ENCODE measurements at places on chromosomes 4 and X.

- DNase-seq, result no peak
Observed at GRCh38 chr4:182695842-182696241, 221.3 kb downstream of the DCTD start.

GRCh38 chrX:133448512-133449076 lies 33.3 kb upstream of the GPC4 start:
- no peak for DNase-seq

- no peak for DNase-seq
Observed at GRCh38 chr4:158870282-158870625, 101.4 kb downstream of the FNIP2 start.

- no peak for DNase-seq
Observed at GRCh38 chrX:9595174-9595573, 130.3 kb downstream of the TBL1X start.

GRCh38 chr4:88765729-88766128 lies 68.1 kb upstream of the NAP1L5 start:
- no peak for DNase-seq

DNA sequence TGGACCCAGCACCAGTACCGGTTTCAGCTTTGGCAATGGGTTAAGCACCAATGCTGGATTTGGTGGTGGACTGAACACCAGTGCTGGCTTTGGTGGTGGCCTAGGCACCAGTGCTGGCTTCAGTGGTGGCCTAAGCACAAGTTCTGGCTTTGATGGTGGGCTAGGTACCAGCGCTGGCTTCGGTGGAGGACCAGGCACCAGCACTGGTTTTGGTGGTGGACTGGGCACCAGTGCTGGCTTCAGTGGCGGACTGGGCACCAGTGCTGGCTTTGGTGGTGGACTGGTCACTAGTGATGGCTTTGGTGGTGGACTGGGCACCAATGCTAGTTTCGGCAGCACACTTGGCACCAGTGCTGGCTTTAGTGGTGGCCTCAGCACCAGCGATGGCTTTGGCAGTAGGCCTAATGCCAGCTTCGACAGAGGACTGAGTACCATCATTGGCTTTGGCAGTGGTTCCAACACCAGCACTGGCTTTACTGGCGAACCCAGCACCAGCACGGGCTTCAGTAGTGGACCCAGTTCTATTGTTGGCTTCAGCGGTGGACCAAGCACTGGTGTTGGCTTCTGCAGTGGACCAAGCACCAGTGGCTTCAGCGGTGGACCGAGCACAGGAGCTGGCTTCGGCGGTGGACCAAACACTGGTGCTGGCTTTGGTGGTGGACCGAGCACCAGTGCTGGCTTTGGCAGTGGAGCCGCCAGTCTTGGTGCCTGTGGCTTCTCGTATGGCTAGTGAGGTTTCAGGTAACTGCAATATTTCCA lies 9.8 kb downstream of the TRO start:
- DNase-seq, result no peak

DNA sequence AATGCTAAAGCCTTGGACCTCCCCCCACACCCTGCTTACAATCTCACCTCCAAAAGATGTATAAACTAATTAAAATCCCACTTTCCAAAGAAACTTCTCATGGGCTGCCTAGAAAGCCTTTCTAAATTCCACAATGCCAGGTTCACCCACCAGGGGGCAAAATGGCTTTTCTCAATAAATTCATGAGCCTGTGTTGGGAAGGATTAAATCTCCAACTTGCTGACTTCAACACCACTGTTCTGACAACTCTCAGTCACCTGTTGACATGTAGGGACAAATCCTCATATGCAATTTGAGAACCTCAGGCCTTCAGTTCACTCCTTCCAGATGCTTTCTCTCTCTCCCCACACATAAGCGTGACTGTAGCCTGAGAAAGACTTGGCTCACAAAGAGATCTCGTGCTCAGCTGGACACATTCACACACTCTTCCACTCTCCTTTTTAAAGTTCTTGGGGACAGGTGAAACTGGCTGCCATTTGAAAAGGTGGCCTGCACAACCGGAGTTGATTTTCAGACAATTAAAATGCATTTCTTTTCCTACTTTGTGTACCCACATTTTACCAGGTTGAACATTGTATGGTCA lies 88.6 kb upstream of the PRPS2 start:
- DNase-seq, result no peak

DNA sequence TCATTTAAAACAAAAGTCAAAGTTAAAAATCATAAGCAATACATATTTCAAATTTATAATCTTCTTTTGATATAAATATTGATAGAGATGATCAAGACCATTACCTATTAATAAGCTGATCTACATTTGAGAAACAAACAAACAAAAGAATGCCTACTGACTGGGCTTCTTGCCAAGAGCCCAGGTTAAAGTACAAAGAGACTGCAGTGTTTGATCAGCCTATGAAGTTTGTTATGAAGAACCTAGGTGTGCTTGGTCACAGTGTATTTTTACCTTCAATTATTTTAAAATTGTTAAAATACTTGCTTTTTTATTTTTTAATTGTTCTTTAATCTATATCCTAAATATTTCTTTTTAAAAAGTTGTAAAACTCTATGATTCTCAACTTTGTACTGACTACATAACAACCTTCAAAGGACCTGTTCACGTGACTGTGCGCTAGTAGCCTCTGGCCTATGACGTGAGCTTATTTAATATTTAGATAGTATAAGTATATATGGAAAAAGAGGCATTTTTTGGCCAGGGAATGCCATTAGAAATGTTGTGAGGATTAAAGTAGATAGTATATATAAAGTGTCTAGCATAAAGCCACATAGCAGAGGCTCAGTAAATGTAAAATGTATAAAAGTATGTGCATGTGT lies 11.4 kb upstream of the SLC39A8 start:
- no peak for DNase-seq

GRCh38 chr4:76074468-76074867 lies at the start of gene ART3:
ART3 (plus strand) TSS chr4:76074709; CDS start chr4:76075890, 1,181 bp downstream.
- DNase-seq, result no peak

- DNase-seq, result no peak
Observed at GRCh38 chrX:110359273-110359672, 625 bp downstream of the RTL9 start.

DNA sequence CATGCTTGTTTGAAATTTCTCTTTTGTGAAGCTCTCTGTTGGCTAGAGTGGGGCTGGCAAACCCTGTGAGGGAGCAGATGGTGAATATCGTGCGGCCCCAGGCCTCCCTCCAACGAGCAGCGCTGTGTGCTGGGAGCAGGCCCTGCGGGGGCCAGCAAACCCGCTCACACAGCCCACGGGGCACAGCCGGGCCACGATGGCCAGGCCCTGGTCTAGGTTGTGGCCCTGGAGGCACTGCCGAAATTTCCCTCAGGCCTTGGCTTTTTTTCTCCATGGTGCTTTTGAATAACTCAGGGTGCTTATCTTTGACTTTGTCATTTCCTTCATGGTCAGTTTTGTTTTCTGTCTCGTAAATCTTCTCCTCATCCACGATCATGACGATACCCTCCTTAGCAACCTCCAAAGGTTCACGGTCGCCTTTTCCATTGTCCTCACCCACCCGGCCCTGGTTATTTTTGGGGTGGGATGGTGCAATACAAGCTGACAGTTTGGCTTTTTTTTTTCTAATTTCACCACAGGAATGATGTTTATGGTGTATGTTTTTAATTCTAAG lies 20.7 kb downstream of the PCGF3 start:
- DNase-seq, result no peak

DNA sequence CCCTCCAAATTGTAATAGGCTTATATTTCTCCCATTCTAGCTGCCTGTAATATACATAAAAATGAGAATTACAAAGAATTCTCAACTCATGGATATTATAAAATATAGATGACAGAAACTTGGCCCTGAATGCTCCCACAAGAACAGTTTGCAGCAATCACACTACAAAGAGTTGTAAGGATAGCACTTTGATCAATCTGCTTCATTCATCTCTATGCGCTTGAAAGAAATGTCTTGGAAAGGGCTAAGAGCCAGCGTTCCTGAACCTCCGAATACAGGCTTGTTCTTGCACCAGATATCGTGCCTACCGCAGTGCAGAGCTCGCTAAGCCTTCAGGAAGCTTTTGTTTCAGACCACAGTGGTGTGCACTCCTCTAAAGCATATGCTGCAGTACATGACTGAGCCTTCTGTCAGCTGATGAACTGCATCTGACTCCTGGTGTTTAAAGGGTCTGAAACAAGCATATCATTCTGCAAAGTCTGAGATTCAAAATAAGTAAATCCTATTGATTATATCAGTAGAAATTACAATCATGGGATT lies 417.6 kb upstream of the ZFP42 start:
- DNase-seq, result no peak

DNA sequence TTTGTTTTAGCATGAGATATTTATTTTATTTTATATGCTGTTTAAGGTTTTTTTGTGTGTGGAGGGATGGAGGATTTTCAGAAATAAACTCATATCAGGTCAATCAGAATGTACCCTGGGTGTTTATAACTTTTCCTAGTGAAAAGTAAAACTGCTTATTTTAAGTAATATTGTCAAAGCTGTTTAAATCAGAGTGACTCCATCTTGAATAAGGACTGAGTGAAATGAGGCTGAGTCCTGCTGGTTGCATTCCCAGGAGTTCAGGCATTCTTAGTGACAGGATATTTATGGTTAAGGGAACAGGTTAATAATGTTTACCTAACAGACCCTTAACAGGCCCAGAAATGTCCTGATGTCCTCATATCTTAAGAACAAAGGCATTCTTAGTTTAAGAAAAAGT lies 1160.9 kb upstream of the PCDH7 start:
- DNase-seq, result no peak

DNA sequence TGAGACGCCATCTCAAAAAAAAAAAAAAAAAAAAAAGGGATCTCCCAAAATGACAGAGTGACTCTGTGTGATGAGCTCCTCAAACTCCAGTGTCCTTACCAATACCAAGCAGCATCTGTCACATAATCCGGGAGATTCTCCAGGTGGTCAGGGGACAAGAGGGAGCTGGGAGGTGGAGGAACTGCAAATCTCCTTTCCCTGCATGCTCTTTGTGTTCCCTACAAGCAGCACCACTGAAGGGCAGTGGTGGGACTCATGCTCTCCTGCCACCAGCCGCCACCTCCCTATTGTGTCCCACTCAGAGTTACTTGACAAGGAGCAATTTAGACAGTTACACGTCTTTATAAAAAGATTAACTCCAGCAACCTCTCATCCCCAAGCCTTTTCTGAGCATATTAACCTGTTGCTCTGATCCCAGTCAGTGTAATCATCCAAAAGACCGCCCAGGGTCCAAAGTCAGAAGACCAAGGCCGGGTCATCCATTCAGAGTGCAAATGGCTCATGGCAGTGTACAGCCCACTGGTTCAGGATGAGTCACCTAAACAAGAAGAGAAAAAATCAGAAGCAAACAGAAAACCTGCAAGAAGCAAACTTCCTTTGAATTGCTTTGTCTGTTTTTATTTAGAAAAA lies 23.6 kb downstream of the MGST2 start:
- DNase-seq, result no peak

DNA sequence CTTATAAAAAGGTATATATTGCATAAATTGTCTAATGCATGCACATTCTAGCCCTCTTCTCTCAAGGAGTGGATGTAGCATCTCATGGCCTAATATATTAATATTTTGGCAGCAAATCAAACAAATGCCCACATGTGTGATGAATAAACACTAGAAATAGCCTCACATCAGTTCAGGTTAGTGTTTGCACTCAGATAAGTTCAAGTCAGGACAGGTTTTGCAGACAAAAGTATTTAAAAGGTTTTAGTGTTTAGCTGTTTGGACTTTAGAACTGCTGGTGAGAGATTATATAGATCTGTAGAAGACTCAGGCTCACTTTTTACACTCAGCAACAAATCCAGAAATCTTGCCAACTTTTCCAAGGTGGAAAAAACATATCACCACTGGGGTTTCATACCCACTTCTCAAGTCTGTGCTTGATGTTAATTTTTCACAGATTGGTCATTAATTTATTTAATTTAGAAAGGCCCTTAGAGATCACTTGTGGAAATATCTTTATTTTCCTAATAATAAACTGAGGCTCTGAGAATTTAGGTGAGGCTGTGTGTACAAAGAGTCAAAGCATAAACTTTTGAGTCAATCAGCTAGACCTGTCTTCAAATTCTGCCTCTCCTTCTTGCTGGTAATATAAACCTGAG lies 362.6 kb downstream of the GASK1B start:
- no peak for DNase-seq

GRCh38 chrX:109773374-109773773 lies 40.3 kb upstream of the ACSL4 start:
- no peak for DNase-seq

GRCh38 chr4:168560184-168561180 lies 63.6 kb downstream of the PALLD start:
- DNase-seq, result no peak

GRCh38 chr4:135192751-135193535 lies 991.4 kb upstream of the PABPC4L start:
- DNase-seq, result no peak

DNA sequence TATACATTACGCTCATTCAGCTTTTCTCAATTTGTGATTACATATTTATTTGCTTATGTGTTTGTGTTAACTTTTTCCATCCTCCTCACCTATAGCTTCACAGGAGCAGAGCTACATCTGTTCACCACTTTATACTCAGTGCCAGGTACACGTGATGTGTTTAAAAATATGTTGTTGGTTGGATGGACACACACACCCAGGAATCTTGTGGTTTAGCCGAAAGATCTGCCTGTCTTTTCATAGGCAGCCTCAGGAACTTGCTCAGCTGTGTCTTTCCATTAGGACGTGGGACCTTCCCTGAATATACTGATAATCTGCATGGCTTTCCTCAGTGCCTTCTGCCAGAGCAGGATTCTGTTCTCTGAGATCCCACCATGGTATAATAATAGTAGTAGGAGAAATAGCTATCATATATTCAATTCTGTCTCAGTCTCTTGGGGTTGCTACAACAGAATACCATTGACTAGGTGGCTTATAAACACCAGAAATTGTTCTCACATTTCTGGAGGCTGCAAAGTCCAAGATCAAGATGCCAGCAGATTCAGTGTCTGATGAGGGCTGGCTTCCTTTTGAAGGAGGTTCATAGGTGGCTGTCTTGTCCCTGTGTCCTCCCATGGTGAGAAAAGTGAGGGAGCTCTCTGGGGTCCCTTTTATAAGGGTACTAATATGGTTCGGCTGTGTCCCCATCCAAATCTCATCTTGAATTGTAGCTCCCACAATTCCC lies 50.0 kb upstream of the SOD3 start:
- DNase-seq, result no peak

DNA sequence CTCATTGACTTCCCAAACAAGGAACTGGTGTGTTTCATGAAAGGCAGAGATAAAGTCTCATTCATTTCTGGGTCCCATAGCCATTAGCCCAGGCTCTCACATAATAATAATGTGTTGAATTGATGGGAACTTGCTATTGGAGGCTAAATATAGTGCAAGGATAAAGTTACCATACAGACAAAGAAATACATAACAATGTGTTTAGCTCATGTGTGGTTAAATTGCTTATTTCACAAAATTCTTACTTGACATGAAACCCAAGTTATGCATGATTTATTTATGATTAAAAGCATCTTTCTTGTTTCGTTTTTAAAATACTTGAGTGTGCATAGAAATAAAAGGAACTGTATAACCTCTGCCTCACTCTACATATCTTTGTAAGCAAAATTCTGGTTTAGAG lies 37.3 kb upstream of the LPAR4 start:
- no peak for DNase-seq
